ENCODE measurements at places on chromosomes 11 and 22. TPM values are rescaled to one million over a fixed set of nuclear protein-coding genes. Genes with fewer than 3 reads are reported as not detected.
A peak's percentile ranks its signal among the peaks of the same experiment; 100 is the strongest.

The CNGA4 gene
- 0.22 TPM for total RNA-seq

- no peak for DNase-seq
Measured at GRCh38 chr11:83649528-83649855, 363.3 kb upstream of the CCDC90B start.

- DNase-seq = no peak
Measured at GRCh38 chr11:19890308-19890707, 177.7 kb downstream of the NAV2 start.

DNA sequence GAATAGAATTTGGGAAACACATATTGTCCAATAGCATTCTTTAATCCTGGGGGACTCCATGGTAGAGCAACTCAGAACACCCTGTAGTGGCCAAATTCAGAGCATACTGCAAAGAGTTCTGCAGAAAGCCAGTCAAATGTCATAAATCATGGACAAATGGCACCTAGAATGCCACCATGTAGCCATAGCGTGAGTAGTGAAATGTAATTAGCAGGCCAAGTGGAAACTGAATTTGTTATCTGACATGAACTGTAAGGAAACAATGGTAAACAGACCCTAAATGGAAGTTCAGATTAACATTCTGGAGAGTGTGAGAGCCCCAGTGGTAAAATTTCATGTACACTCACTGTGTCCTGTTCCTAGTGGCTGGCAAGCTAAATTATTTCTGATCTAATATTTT, 7.0 kb upstream of the PRSS23 start:
- no peak for DNase-seq

- DNase-seq = no peak
Measured at GRCh38 chr11:119029069-119029339, 1.7 kb downstream of the SLC37A4 start.

The CHRDL2 gene
- total RNA-seq = 0.74 TPM

The NPTXR gene
- 5.5 TPM for total RNA-seq

GRCh38 chr11:2699185-2699530, 636 bp downstream of the KCNQ1OT1 start:
- DNase-seq = no peak

The RTCB gene
- total RNA-seq = 30.0 TPM

DNA sequence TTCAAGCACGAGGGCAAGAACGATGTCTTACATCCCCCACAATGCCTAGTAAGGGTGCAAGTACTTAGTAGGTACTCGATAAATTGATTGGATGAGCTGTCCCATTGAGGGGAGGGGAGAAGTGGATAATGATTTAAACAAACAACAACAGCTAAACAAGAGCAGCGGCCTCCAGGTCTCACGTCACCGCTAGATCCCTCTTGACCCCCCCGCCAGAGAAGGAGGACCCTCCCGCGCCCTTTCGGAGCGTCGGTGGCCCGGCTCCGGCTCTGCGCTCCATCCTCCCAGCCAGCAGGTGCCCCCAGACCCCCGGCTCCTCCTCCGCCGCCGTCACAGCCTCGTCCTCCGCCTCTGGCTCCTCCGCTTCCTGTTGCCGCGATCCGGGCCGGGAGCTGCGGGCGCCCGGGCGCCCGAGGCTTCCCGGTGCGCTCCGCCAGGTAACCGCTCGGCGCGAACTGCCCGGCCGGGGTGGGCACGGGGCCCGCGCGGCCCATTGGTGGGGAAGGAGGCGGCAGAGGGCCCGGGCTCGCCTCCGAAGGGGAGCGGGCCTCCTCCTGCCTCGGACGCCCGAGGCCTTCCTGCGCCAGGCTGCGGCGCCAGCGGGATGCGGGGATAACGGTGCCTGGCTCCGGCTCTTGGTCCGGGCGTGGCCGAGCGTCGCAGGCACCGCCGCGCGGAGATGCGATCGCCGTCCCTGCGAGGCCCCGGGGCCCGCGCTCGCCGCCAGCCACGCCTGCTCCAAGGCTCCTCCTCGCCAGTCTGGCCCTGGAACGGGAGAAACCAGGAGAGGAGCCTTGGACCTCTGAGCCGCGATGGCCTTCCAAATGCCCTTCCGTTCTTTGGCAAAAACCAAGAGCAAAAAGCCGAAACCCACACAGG, at the start of gene TLCD5:
TSS of gene TLCD5 (plus strand) at position 368 of the 879 bp plus-strand sequence. CDS start 2,143 bp downstream, outside the sequence.
- peak; percentile 64 for DNase-seq

GRCh38 chr11:114081641-114082414, 22.3 kb downstream of the ZBTB16 start:
- peak; percentile 18 for DNase-seq

DNA sequence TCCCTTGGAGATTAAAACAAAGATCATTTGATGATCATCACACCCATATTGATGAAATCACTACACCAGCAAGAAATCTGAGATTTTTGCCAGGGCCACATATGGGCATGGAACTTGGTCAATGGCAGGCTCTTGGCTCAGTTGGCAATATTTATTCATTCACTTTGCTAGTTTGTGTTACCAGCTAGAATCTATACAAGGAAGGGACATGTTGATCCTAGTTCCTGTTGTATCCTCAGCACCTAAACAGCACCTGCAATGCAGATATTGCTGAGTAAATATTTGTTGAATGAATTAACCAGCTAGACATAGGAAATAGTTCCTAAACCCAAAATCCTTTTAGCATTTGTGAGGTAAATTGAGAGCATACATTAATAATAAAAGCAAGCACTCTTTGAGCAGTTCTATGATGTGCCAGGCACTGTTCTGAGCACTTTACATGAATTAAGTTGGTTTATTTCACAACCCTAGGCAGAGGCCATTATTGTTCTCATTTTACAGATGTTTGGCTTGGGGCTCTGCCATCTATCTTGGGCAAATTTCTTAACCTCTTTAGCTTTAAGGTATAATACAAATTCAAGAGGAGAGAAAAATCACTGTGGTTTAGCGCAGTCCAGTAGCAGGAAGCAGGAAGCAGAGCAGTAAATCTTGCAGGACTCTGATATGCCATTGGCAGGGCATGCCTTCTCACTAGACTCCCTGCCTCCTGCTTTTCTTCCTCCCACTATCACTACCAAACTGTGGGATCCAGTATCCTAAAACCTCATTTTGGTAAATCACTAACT, 1.6 kb downstream of the TRIM68 start:
- DNase-seq = peak; percentile 12

The SAA4 gene
- total RNA-seq = not detected

DNA sequence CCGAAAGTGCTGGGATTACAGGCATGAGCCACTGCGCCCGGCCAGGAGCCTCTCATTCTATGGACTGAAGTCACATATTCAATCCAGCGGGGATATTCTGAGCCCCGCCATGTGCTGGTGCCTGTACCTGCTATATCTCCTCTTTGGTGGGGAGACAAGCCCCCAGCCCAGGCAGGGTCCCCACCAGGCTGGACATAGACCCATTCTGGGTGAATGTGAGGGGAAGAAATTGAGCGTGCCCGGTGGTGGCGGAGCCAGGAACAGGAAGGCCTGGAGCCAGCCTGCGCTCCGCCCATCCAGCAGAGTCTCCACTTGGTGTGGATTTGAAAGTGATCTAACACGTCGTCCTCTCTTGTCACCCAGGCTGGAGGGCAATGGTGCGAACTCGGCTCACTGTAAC, 38.0 kb upstream of the CSNK1E start:
- no peak for DNase-seq

GRCh38 chr11:92885600-92885999, 83.9 kb upstream of the MTNR1B start:
- DNase-seq = no peak

- no peak for DNase-seq
Measured at GRCh38 chr11:133816146-133816870, 29.0 kb downstream of the SPATA19 start.

GRCh38 chr11:73854680-73855079, 22.0 kb downstream of the COA4 start:
- no peak for DNase-seq

GRCh38 chr22:40463017-40463631, 92.7 kb downstream of the SGSM3 start:
- DNase-seq = no peak

The BCL2L13 gene
- total RNA-seq = 25.4 TPM

DNA sequence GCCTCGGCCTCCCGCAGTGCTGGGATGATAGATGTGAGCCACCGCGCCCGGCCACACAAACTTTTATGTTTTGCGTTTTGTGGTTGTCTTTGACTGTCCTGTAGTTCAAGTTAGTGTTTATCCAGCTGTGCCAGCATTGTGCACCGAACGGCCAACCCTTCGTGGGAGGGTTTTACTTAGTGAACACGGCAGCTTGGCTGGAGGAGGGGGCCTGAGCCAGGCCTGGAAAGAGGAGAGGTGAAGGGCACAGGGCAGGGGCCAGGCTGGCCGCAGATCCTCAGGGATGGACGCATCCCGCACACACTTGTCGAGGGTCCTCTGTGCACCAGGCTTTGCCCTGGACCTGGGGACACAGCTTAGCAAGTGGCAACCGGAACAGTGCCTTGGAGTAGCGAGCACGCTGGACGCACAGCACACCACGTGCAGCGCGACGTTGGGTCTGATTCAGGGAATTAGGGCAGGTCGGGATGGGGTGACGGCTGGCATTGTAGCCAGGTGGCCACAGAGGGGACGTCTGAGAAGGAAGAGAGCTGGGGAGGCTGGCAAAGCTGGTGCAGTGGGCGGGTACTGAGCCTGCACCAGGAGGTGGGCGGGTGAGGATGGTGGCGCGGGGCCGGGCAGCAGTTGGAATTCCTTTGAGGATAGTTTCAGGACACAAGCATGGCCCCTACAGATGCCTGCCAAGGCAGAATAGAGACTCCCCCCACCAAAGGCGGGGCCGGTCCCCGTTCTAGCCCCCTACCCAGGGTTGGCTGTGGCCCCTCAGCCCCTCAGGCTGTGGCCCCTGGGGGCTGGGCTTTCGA, 13.4 kb downstream of the EPS8L2 start:
- peak; percentile 65 for DNase-seq

GRCh38 chr11:2565447-2566222, 120.8 kb downstream of the KCNQ1 start:
- DNase-seq = peak; percentile 47

DNA sequence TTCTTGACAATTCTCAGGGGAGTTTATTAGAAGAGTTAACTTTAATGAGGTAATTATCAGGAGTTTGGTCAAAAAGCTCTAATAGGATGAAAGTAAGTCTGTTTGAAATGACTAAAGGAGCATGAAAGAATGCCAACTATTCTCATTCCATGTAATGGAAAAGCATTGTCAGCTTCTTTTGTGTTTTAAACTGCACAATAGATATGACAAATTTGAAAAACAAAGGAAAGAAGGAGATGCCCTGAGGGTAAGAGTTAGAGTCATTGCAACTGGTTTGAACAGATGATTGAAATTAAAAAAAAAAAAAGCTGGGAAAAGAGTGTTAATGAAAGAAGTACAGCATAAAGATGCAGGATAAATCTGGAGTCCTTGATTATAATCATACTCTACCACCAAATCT, 296.8 kb upstream of the FOLH1 start:
- DNase-seq = no peak

The CASP5 gene
- total RNA-seq = not detected

The NCF4 gene
- 1.3 TPM for total RNA-seq

The ABCG4 gene
- total RNA-seq = not detected

DNA sequence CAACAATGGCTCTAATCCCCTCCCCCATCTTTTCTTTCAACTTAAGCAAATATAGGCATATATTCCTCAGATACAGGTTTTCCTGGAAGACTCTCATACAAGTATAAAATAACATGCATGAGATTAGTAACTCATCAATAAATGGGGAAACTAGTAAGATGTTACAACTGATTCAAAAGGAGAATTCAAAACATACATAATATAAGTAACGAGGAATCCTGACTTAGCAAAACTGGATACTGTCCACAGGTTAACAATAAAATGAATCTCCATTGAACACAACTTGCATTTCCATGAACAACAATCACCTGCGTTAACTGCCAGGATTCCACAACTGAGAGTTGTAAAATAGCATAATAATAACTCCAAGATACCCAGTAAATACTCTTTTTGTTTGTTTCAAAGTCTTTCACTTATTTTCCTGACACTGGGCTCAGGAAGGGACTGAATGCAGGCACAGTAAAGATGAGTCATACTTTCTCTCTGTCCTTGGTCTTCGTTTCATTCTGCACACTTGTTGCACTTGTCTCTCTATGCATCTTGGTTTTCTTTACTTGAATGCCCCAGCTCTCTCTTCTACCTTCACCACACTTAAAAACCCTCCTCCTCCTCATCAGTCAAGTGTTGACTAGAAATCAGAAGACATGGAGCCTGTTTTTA, 8.1 kb downstream of the APIP start:
- no peak for DNase-seq

The NRXN2 gene
- 7.9 TPM for total RNA-seq

The NCAPD3 gene
- total RNA-seq = 7.2 TPM

DNA sequence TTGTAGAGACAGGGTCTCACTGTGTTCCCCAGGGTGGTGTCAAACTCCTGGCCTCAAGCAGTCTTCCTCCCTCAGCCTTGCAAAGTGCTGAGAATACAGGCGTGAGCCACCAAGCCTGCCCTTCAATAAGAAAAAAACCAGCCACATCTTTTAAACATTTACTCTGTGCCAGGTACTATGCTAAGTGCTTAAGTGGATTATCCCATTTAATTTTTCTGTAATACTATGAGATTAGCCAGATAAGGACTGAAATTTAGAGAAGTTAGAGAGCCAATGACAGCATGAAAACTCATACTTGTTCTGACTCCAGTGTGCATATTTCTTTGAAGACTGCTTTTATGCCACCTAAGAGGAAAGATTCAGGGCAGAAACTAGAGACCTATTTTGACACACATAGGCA, 35.7 kb downstream of the PPME1 start:
- DNase-seq = no peak

DNA sequence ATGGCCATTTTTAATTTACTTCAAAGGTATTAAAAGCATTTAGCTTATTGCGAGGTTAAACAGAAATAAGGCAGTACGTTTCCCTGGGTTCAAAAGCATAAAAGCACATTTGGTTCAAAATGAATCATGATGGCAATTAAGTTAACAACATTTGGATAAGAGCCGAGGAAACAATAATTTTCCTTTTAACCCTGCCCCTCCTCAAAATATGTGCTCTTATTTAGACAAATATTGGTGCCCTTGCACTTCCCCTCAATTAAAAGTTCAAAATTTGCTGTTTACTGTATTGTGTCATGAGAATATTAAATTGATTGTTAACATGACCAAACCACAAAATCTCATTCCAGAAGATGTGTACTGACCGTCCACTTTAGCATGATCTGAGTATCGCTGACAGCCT, 48.7 kb downstream of the VSIG10L2 start:
- DNase-seq = no peak

The SYNGR1 gene
- 16.8 TPM for total RNA-seq

DNA sequence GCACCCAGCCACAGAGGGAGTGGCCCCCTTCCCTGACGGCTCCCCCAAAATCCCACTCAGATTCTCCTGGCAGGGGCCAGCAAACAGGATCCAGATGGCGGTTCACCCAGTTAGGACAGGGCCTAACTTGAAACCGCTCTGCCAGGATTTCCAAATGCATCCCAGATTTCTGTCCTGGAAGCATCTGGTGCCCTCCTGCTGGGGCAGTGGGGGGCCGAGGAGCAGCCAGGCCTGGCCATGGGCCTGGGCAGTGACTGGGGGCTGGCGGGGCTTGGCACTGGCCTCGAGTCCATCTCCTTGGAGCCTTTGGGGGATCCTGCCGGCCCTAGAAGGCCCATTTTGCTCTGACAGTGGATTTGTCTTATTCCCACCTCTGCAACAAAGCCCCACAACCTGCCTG, 17.9 kb upstream of the EMID1 start:
- no peak for DNase-seq

- DNase-seq = no peak
Measured at GRCh38 chr11:66084821-66085475, 14.9 kb downstream of the PACS1 start.

The IGLL1 gene
- not detected for total RNA-seq

The OMP gene
- total RNA-seq = 0.69 TPM

The MS4A2 gene
- 0.52 TPM for total RNA-seq

- no peak for DNase-seq
Measured at GRCh38 chr11:112723676-112724495, 237.3 kb upstream of the NCAM1 start.
